ENCODE measurements at places on chromosomes 4 and X.

DNA sequence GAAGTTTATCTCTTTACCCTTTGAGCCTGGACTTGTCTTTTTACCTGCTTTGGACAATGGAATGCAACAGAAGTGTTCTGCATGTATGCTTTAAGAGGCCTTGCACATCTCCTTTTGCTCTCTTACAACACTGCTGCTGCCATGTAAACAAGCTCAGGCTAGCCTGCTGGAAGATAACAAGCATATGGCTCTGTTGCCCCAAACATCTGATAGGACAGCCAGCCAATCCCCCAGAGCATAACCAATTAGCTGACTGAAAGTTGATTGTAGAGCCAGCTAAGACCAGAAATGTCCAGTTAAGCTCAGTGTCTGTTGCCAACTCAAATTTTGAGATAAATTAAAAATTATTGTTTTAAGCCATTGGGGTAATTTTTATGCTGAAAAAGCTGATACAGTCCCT, 510.6 kb upstream of the CNKSR2 start:
- no peak for DNase-seq

- peak; percentile 46 for DNase-seq
Observed at GRCh38 chr4:8726344-8726851, 133.8 kb downstream of the CPZ start.

DNA sequence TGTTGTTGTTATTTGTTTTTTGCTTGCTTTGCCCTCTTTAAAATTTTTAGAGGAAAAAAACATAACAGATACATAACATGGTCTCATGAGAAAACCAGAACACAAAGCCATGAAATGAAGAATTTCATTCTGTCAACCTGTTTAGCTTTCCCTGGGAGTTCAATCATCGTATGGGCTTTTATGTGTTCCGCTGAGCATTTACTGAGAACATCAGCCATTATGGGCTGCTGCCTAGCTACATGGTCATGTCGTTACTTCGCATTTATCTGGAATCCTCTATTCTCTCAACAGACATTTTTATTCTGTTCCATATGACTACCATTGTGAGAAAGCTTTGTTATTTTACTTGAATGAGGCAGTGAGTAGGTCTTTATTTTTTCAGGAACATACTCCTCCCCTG, 51.4 kb downstream of the NDST3 start:
- no peak for DNase-seq

- no peak for DNase-seq
Observed at GRCh38 chr4:112094330-112094729, 50.9 kb upstream of the FAM241A start.

DNA sequence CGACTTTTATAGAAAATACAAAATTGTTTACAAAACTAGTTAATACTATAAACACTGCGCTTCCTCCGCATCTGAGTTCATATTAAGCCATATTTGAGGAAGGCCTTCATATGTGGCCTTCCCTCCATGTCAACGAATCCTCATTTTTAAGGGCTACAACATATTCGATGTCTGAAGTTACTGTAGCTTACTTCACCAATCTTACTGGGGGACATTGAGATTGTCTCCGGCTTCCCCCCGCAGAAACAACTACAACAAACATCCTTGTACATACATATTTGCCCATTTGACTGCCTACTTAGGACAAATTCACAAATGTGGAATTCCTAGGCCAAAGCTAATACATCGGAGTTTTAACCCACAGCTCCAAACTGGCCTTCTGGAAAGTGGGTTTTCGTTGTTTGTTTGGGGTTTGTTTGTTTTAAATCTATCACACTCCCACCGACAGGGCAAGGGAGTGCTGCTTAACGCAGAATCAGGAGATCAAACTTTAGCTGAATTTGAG, 581 bp upstream of the FAM114A1 start:
- no peak for DNase-seq

- no peak for DNase-seq
Observed at GRCh38 chr4:75497133-75497532, 17.1 kb downstream of the RCHY1 start.

DNA sequence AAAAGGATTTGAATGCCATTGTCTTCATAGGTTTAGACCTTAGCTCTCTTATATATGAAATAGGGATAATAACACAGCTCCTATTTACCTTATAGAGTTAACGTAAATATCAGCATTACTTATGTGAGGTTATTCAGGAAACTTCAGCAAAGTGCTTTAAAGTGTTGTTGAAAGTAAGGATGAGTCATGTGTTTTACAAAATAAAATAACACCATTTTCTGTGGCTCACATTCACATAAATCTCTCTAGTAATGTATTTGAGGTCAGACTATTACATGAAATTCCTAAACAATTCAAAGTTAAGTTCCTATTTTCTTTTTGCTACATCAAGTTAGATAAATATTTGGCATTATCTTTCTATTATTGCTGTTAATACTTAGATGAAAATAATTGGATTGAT, 2.9 kb downstream of the GNRHR start:
- DNase-seq, result no peak

GRCh38 chr4:182925298-182925757, 8.1 kb upstream of the DCTD start:
- no peak for DNase-seq

DNA sequence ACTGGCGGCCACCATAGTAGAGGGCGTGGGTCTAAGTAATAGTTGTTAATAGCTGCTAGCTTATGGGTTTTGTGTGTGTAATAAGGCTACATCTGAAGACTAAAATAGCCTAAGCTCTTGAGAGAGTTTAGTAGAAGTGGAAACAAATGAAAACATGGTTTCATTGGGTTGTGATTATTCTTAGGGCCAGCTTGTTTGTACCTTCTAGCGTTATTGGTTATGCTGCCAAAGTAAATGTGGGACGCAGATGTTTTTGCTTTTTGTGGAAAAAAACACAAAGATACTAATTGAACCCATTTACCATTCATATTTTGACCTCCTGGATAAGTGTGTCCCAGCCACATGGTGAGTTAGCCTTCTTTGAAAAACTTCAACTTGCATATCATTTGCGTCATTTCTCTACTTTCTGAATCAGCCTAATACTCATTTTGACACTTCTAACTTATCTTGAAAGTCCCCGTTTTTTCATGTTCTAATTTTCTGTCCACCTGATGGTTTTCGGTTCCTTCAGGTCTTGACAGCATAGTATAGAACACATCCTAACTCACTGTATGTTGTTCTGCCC, 305.3 kb downstream of the FRMPD4 start:
- DNase-seq, result no peak

- DNase-seq, result no peak
Observed at GRCh38 chr4:36841583-36842326, 402.8 kb upstream of the NWD2 start.

- no peak for DNase-seq
Observed at GRCh38 chr4:54548098-54548620, 109.6 kb upstream of the KIT start.

GRCh38 chrX:106177982-106178321, 9.8 kb downstream of the PWWP3B start:
- DNase-seq, result no peak

DNA sequence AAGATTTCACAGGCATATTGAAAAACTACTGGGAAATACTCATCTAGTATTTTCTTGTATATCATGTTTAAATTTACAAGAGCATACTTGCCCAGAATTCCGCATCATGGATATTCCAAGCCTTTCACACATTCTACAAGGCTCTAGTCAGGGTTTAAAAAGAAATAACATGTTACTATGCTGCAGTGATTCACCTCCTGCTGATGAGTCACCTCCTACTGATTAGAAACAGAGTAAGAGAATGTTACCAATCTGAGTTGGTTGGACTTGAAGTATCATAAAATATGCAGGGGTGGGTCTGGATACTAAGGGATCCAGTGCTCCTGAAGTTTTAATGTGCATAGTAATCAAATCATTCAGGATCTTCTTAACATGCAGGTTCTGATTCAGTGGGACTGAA, 192.0 kb upstream of the ANK2 start:
- no peak for DNase-seq

DNA sequence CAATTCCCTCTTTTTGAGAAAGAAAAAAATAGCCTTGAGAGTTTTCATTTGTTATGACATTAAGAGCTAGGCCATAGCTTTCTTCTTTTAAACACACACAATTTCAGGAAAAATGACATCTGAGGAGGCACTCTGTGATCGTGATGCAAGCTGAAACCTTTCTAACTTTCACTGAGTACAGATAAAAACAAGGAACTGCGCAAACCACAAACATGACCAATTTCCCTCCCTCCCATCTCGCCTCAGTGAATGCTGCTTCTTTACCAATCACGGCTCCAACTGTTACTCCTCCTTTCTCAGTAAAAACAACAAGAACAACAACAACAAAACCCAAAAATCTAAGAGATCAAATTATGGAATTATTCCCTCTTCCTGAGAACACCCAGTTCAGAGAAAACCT, 626.8 kb downstream of the TLL1 start:
- DNase-seq, result no peak

DNA sequence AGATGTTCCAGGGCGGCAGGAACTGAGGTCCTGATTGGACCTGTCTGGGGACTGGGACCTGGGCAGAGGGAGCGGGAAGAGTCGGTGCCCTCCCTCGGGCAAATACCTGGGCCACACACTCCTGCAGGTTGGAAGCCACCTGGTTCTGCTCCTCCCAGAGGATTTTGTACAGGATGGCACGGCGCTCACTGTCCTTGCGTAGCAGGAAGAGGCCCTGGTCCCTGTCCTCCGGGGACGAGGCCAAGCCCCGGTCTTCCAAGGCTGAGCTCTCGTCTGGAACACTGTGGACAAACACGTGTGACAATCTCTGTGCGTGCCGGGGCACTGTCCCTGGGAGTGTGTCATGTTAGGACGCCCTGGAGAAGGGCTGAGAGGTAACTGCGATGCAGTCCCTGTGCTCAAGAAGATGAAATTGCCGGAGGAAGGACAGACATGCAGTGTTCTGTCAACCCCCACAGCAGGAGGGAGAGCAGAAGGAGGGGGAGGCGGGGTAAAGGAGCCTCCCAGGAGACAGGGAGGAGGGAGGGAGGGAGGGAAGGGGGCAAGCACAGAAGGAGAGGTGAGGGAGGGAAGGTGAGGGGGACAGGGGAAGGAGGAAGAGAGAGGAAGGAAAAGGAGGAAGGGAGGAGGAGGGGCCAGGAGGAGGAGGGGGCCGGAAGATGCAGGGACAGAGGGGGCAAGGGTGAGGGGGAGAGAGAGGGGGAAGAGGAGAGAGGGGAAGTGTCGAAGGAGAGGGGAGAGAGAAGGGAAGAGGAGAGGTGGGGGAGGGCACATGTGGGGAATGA, 29.0 kb downstream of the PDHA1 start:
- no peak for DNase-seq

DNA sequence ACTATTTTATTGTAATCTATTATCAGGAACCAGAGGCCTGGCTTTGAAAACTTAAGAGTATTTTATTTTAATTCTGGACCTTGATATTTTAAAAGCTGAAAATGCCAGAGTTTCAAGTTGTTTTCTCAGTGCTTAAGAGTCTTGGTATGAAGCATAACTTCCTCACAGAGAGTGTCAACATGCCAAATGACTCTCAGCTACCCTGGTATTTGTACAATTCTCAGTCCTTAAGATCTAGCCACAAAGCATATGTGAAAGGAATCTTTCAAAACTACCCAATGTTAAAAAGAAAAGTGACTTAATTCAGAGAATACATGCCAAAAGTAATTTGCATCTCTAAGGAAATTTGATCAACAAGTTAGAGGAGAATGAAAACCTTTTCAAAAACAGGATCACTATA, 171.9 kb downstream of the DKK2 start:
- DNase-seq, result no peak

- DNase-seq, result no peak
Observed at GRCh38 chrX:13109817-13110216, 65.4 kb upstream of the FAM9C start.

DNA sequence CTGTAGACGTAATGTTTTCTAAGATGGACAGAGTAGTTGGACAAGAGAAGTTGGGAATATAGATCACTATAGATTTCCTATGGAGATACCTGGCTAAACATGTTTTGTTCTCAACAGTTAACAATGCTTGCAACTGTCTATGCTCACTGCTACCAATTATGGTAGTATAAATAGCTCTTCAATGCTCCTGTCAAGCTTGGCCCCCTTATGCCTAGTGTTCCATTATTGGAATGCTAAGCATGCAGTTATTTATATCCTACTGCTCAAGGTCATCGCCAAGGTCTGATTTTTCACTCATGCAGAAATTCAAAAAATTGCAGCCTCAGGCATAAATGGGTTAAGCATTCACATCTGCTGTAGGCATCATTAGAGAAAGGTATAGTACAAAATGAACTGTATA, 519.0 kb downstream of the IL15 start:
- DNase-seq, result no peak

DNA sequence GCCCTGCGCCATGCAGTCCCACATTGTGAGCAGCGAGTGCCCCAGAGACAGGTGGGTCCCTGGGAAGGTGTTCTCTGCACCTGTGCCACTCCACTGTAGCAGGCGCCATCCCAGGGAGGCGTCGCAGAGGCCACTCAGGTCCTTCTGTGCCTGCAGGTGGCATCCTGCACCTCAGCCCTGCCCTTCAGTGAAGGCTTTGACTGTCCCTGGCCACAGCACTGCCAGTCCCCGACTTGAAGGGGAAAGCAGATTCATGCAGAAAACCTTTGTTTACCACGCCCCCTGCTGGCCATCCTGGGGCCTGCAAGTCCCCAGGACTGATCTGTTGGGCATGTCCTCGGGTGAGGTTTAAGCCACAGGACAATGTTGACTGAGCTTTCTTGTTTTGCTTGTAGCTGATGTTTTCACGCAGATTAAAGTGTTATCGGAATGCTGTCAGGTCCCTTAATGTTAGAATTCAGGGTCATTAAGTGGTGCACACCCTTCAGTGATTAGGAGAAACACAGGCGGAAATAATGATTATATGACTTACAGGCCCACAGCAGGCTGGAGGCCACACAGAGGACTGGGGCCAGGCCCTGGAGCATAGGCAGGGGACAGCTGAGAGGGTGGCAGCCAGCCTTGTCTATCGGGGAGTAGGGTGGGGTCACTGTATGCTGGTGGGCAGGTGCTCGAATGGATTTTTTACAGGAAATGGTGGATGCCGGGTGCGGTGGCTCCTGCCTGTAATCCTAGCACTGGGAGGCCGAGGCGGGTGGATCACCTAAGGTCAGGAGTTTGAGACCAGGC, 5.0 kb downstream of the TACC3 start:
- peak; percentile 88 for DNase-seq

DNA sequence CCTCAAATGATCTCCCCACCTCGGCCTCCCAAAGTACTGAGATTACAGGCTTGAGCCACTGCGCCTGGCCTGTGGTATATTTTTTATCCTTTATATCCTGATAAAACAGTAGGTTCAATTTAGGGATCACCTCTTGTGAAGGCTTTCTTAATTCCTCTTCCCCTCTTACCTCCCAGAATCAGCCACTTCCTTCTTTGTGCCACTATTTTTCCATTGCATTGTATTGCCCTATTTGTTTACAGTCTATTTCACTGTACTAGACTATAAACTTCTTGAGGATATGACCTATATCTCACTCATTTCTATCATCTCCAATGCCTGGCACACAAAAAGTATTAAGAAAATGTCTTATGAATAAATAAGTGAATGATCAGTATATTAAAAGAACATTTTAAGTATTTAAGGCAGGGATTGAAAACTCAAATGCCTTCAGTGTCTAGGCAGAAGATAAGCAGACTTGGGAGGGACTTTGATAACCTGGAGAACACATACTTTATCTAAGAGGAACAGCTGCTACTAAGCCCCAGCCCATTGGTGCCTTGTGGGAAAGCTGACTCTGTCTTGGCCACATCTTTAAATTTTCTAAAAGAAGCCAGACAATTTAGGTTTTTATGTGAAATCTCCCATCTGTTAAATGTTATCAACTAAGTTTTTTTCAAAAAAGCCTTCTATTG, 82.3 kb upstream of the OGT start:
- DNase-seq, result no peak

- DNase-seq, result no peak
Observed at GRCh38 chr4:189837471-189837870, 103.2 kb upstream of the FRG1 start.

- DNase-seq, result no peak
Observed at GRCh38 chrX:130418740-130419139, 17.0 kb downstream of the RBMX2 start.

Measured in coronary artery (tissue), 2 donors.